Cardiac muscle cell (in vitro differentiated cells and primary cell): ENCODE measurements at places on chromosomes 12 and 14.

GRCh38 chr12:72268386-72268785 is 3.8 kb upstream of the TRHDE start:
- H3K36me3 ChIP-seq, result no peaks in the 10 kb centered on the region
- H3K4me1 ChIP-seq, result no peaks in the 10 kb centered on the region
- no peak overlapping the region for H3K27ac ChIP-seq
- H3K27me3 ChIP-seq, result peaks cover 41% of the 10 kb centered on the region
- DNase-seq, result no peak
- H3K4me3 ChIP-seq, result no peak overlapping the region

- peaks cover 3% of the 10 kb centered on the region for H3K4me1 ChIP-seq
- peak; percentile 67 for DNase-seq
- no peaks in the 10 kb centered on the region for H3K36me3 ChIP-seq
- no peaks in the 10 kb centered on the region for H3K27me3 ChIP-seq
Measured at GRCh38 chr12:8609061-8609570, 3.5 kb downstream of the AICDA start.

DNA sequence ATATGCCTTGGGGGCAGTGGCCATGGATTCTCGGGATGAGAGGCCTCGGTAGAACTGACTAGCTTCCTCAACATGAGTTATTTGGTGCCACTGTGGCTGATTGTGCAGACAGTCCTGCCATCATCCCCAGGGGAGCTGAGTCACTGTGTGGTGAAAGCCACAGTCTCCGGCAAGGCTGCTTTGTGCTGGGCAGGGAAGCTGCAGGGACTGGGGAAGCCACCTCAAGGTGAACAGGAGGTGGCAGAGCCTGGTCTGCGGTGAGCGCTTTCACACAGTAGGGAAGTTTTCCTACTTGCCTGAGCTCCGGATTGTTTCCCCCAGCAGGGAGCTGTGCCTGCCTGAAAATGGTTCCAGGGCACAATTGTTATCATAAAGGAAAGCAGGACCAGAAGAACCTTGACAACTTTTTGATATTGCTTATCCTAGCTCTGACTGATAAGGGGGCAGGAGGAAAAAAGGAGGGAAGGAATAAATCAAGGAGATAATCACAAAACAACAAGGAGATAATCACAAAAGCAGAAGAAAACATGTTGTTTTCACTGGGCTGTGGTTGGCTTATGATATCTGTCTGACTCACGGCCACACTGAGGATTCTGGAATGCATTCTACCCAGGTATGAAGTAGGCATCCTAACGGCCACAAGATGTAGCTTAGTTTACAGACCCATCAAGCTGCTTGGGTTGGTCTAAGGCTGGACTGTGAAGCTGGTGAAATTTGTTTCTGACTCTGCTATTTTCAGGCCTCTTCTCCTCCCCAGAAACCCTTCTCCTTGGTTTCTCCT is 32.2 kb upstream of the GNG2 start:
- DNase-seq, result no peak
- no peak overlapping the region for H3K4me3 ChIP-seq
- H3K27me3 ChIP-seq, result no peaks in the 10 kb centered on the region
- no peaks in the 10 kb centered on the region for H3K36me3 ChIP-seq

DNA sequence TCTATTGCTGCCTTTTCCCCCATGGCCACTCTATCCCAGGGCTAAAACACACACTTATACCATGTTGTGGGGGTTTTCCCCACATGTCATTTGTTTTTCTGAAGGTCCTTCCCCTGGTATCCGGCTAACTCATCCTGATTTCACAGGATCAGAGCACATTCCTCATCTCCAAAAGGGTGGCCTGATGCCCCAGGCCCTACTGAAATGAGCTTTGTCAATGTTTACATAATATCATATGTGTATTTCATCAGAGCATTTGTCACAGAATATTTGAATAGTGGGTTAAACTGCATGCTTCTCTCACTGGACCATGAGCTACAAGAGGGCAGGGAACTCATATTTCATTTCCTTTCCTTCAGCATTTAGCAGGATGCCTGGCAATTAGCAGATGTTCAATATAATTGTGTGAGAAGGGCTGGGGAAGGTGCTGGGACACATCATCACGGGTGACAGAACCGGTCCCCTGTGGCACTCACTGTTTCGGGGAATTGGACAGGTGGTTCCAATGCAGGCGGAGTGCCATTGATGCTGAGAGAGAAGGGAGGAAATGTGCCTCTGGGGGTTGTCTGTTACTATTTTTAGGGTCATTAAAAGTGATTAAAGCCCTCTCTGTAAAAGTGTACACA is 26.8 kb downstream of the EMP1 start:
- H3K36me3 ChIP-seq, result no peaks in the 10 kb centered on the region
- DNase-seq, result no peak
- H3K4me1 ChIP-seq, result no peaks in the 10 kb centered on the region
- H3K27me3 ChIP-seq, result no peaks in the 10 kb centered on the region
- no peak overlapping the region for H3K27ac ChIP-seq
- no peak overlapping the region for H3K4me3 ChIP-seq

GRCh38 chr12:133057446-133057845 is 20.1 kb downstream of the ZNF84 start:
- no peak overlapping the region for H3K4me3 ChIP-seq
- H3K27me3 ChIP-seq, result no peaks in the 10 kb centered on the region
- DNase-seq, result no peak
- no peak overlapping the region for H3K27ac ChIP-seq
- peaks cover 47% of the 10 kb centered on the region for H3K36me3 ChIP-seq

GRCh38 chr14:42523666-42524065 is 917.0 kb downstream of the LRFN5 start:
- no peak for DNase-seq
- no peak overlapping the region for H3K4me3 ChIP-seq
- no peak overlapping the region for H3K27ac ChIP-seq
- no peaks in the 10 kb centered on the region for H3K27me3 ChIP-seq
- no peaks in the 10 kb centered on the region for H3K4me1 ChIP-seq
- no peaks in the 10 kb centered on the region for H3K36me3 ChIP-seq

DNA sequence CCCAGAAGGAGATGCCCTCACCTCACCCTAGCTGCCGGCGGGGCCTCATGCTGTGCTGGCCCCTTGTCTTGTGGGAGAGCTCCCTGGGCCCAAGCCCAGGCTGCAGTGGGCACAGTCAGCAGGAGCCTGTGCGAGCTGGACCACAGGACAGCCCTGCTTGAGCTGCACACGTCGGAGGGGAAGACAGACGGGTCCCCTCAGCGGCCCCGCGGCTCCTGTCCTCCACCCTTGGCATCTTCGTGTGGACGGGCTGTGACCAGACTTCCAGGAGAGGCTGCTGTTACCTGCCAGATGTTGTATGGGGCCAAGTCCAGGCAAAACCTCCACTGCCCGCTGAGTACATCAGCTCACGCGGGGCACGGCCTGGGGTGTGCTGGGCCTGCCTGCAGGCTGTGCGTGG is 9.4 kb upstream of the TEX22 start:
- no peaks in the 10 kb centered on the region for H3K27me3 ChIP-seq
- H3K27ac ChIP-seq, result no peak overlapping the region
- no peak for DNase-seq
- H3K4me1 ChIP-seq, result no peaks in the 10 kb centered on the region
- H3K36me3 ChIP-seq, result peaks cover 6% of the 10 kb centered on the region
- no peak overlapping the region for H3K4me3 ChIP-seq

- H3K36me3 ChIP-seq, result no peaks in the 10 kb centered on the region
- no peaks in the 10 kb centered on the region for H3K27me3 ChIP-seq
- peak overlapping the region; percentile 30 for H3K4me3 ChIP-seq
- H3K27ac ChIP-seq, result peak overlapping the region; percentile 97
Measured at GRCh38 chr12:52050116-52050757, 1.0 kb upstream of the NR4A1 start.

DNA sequence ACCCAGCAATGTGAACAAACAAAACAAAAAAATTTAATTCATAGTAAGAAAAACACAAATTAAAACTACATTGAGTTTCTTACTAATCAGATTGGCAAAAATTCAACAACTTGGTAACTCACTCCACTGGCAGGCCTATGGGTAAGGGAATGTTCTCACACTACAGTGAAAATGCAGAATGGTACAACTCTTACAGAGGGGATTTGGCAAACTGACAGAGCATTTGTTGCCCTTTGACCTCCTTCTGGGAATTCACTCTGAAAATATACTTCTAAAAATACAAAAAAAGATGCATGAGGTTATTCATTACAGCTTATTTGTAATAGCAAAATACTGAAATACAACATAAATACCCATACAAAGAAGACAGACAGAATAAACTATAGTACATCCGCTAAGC is 32.8 kb downstream of the ABCD2 start:
- no peaks in the 10 kb centered on the region for H3K36me3 ChIP-seq
- DNase-seq, result peak; percentile 23
- H3K4me1 ChIP-seq, result no peaks in the 10 kb centered on the region
- no peak overlapping the region for H3K4me3 ChIP-seq
- H3K27me3 ChIP-seq, result no peaks in the 10 kb centered on the region
